ENCODE measurements at places on chromosomes 3 and 15.

DNA sequence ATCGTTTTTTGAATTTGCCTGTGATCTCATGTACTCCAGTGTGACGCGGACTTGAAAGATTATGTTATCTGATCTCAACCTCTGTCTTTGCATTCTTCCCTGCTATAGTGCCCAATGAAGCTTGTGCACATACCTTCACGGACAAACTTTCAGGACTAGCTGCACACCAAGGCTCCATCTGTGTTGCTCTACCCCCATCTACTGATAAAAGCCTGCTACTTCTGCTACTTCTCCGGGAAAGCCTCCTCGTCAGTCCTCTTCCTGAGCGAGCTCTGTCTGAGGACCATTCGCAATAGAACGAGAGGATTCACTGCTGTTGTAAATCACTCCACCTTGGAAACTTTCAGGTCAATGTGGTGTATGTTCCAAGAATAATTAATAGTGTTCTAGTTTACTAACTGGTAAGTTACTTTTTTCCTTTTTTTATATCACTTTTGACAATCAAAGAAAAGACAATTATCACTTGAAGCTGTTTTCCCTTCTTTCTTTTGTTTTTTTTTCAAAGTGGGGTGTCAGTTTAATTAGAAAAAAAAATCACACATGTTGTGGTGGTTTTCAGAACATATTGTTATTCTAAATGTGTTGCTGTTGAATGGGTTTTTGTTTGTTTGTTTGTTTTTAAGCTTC, 217.6 kb downstream of the ARRDC4 start:
- DNase-seq: peak; percentile 79

DNA sequence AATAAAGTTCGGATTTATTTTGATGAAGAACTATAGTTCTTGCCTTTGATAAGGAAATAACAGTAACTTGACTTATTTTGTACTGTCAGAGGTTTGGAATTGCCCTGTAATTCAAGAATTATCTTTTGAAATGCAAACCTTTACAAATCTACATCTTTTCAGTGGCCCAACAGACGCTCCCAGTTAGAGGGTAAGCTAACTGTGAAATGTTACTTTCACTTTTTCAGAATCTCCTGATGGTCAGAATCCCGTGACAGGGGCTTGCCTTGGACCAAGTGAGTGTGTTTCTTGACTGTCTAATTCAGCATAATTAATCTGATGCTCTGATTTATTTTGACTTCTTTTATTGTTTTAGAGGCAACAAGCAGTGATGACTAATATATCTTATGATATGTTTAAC, 262.5 kb downstream of the PLOD2 start:
- no peak for DNase-seq

DNA sequence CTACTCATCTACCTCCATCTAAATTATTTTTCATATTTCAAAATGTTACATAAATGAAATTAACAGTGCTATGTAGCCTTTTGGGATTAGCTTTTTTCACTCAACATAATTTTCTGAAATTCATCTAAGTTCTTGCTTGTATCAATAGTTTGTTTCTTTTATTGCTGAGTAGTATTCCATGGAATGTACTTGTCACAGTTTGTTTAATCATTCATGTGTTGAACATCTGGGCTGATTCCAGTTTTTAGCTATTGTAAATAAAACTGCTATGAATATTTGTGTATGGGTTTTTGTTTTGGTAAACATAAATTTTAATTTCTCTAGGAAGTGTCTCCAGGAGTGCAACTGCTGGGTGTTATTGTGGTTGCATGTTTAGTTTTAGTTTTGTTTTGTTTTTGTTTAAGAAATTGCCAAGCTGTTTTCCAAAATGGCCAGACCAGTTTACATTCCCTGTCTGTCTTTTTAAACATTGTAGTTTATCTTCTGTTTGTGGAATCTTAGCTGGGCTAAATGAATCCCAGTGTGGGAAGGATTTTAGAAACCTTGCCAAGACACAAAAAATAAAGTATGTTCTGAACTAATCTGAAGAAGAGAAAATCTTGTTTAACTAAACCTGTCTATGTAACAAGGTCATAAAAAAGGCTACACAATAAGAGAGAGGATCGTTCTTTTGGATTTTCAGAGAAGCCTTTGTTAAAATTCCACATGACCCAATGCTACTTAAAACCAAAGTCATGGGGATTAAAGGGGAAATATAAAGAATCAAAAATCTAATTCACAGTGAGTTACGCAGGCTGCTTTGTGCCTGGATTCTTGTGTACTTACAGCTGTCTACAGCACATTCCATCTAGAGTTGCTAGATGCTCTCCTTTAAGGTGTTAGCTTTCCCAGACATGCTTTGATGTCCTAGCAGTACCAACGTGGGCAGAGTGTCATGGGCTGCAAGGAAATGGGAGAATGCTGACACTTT, 129.2 kb upstream of the SUCLG2 start:
- no peak for DNase-seq

DNA sequence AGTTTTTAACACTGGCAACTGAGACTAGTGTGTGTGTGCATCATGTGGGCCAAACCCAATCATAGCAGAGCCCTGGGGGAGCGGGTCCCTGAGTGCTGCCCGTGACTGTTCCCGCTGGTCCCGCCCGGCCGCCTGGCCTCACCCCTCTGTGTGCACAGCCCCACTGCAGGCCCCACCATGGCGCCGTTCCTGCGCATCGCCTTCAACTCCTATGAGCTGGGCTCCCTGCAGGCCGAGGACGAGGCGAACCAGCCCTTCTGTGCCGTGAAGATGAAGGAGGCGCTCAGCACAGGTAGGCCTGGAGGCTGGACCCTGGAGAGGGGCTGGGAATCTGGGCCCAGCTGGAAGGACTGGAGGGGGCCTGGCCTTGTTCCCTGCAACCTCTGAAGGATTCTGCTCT, 17.2 kb downstream of the PRKCD start:
- DNase-seq: no peak

DNA sequence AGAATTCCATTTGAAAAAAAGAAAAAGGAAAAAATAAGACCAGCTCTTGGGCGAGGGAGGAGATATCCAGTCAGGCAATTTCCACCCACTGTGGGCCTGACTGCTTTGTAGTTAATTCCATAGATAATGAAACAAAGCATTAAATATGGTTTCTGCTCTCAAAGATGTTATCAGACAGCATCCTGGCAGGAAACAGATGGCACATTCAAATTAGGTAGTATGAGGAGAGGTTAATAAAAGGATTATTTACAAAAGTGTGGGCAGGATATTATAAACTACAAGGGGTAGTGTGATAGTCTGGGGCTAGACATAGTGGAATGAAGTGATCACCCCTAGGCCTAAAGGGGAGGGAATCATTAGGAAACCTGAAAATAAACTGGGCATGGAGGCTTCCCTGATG, 193.2 kb downstream of the CLSTN2 start:
- DNase-seq: no peak

DNA sequence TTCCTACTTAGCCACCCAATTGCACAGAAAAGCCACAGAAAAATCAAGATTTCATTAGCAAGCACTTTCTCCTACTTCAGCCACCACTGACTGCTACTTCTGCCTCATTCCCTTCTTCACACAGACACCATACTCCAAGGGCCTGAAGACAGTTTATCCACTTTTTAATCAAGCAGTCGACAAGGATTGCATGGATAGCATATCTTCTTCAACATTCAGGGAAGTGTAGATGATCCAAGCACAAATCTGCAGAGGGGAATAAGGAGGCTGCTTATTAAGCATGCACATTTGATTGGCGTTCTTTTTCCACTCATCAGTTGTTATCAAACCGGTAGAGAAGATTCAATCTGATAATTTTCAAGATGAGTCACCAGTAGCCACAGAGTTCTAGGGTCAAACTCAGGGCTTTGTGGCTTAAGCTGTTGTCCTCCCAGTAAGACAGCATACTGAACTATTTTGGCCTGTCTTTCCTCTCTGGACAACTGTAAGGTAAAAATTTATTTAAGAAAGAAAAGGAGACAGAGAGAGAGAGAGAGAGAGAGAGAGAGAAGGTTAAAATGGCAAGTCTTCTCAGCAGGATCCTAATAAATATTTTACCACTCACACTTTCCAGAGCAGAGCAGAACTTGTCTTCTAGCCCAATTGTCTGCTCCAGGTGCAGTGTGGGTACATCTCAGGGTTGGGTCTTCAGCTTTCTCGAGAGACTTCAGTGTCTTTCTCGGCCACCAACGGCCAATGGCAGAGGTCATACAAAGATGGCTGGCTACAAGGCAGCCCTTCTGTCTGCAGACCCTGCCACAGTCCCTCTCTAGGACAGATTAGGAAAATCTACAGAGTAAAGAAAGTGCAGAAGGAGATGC, 80.6 kb upstream of the BHLHE40 start:
- DNase-seq: no peak

- no peak for DNase-seq
These were observed 10.0 kb upstream of the ST8SIA2 start for GRCh38 chr15:92383519-92384324.

DNA sequence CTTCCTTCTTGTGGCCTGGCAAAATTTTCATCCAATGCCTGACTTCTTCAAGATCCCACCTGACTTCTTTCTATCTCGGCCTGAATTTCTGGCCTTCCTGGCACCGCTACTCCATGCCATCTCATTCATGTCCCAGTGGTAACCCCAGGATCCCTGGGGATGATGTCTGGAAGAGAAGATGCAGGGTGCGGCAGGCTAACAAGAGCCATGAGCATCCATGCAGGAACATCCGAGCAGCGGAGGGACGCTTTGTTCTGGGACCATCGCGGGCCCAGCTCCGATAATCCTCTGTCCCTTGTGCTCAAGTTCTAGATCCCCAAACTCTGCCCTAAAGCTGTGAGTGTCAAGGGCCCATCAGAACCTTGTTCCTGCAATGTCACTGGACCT, 10.9 kb downstream of the MYL3 start:
- DNase-seq: no peak

GRCh38 chr3:172543884-172544283, 20.7 kb upstream of the TNFSF10 start:
- DNase-seq: no peak

DNA sequence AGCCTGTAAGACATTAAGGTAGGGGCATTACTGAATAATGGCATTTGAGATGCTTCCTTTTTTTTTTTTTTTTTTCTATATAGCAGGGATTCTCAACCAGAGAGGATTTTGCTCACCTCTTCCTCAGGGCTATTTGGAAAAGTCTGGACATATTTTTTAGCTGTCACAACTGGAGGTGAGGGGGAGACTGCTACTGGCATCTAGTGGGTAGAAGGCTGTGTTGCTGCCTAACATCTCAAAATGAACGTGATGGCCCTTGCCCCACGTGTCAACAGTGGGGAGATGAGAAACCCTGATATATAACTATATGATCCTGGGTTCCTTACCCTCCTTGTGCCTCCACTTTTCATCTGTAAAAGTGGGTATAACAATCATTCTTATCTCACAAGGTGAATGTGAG, 71.9 kb downstream of the CADPS start:
- DNase-seq: no peak

DNA sequence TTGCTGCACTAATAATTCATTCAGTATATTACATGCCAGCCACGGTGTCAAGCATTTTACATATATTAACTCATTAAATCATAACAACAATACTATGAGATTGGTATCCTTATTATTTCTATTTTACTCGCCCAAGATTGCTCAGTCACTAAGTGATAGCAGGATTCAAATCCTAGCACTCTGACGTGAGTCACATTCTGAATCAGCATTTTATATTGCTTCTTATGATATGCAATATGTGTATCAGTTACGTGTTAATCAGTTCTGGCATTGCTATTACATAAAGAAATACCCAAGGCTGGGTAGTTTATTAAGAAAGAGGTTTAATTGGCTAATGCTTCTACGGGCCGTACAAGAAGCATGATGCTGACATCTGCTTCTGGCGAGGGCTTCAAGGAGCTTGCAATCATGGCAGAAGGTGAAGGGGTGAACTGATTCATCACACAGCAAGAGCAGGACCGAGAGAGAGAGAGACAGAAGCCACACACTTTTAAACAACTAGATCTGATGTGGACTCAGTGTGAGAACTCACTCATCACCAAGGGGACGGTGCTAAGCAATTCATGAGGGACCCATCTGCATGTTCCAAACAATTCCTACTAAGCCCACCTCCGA, 166.5 kb upstream of the TMCO5A start:
- no peak for DNase-seq

DNA sequence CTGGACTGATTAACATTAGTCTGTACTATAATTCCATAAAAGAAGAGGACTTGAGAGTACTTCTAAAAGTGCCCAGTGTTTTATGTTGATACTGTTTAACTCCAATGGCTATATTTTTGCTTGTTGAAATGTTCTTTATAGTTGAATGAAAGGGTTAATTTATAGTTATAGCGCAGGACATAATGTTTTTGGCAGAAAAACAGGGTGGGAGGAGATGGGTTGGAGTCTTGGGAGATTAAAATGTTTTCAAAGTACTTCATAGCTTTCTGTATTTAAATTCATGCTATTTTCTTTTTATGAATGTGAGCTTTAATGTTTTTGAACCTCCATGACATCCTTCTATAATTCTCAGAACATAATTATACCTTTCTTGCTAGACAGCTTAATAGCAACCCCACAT, 108.2 kb downstream of the CNTN3 start:
- DNase-seq: no peak

- no peak for DNase-seq
These were observed 95.2 kb upstream of the CDIN1 start for GRCh38 chr15:36484038-36484778.

- no peak for DNase-seq
These were observed 7.6 kb downstream of the CMTM6 start for GRCh38 chr3:32495085-32495484.

DNA sequence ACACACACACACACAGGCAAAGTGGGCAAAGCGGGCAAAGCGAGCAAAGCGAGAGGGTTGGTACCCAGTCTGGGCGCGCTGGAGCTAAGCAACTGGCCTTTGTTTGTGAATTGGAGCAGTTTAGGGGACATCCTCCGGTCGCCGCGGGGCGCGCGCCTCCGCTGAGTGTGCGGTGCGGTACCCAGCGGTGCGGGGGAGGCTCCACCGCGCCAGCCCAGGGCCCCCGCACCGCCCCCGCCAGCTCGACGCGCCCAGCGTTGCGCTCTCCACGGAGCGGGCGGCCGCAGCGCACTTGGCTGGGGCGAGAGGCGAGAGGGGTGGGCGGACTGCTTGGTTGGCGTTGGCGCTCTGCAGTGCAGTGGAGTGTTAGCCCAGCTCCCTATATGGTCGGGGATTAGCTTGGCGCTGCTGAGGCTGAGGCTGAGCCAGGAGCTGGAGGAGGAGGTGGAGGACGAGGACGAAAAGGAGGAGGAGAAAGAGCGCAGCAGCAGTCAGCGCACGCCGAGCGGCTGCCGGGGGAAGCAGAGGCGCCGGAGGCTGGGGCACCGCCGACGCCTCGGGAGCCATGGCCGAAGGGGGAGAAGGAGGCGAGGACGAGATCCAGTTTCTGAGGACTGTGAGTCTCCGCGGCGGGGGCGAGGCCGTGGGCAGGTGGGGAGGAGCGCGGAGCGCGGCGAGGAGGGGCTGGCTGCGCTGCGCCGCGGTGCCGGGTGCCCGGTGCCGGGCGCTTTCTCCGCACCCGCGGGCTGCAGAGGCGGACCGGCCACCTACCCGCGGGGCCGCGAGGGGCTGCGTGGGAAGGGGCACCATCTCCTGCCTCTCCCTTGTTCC, at the start of gene RYR3:
Gene RYR3 (plus strand): TSS at position 487 of the 831 bp plus-strand sequence. CDS start 79 bp downstream, at position 566.
- DNase-seq: peak; percentile 42
